ENCODE measurements at places on chromosomes 1 and 21.
A peak's percentile ranks its signal among the peaks of the same experiment; 100 is the strongest.

DNA sequence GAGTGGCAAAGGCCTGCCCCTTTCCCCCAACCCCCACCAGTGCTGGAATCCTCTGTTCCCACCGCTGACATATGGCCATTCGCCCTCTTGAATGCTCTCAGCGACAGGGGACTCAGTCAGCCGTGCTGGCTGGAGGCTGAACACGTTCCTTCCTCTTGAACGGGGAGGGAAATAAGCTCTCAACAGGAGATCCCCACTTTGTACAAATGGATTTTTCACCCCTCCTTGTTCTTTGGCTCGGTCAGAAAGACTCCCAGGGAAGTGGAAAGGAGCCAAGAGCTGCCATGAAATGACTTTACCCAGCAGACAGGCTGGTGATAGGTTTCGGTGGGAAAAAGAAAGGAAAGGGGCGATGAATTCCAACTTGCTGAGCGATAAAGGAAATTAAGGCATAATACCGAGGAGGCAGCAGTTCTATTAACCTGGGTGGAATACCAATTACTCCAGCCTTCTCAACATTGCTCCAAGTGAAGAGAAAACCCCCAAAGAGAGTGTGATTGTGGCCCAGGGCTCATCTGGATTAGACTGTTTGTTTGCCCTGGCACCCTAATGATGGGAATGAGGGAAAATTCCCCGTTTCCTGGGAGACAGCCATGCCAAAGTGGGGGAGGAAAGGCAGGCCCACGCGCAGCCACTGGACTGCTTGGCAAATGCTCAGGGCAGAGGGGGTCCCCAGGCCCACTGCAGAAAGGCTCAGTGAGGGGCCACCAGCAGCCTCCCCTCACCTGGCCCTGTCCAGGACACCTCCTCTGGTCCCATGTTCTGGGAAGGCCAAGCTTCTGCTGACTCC lies 23.9 kb downstream of the LRP8 start:
- peak; percentile 43 for DNase-seq

DNA sequence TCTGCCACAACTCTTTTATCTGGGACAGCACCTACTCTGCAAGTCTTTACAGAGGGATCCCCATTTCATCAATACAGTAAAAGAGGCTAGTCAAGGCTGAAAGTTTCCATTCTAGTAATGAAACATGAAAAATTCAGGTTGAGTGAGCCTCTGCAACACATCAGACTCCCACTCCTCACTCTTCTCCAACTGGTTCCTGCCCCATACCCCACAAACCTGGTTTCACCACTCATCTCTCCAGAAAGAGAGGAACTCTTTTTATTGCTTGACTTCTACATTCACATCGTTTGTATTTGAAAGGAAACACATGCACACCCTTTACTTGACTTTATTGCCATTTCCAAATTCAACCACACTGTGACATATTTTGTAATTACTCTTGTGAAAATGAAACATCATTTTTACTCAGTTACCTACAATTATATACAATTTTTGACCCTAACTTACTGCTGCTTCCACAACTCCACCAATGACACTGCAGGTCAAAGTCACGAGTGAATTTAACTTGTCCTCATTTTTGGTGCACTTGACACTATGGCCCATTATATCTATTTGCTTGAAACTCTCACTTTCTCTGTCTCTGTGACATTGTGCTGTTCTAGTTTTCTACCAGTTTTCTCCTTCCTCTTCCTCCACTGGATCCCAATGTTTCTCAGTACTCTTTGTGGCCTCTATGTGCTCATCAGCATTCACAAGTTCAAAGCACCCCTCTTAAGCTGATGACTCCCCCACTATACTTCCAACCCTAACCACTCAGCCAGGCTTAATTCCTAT lies 8.0 kb downstream of the STX6 start:
- no peak for DNase-seq

DNA sequence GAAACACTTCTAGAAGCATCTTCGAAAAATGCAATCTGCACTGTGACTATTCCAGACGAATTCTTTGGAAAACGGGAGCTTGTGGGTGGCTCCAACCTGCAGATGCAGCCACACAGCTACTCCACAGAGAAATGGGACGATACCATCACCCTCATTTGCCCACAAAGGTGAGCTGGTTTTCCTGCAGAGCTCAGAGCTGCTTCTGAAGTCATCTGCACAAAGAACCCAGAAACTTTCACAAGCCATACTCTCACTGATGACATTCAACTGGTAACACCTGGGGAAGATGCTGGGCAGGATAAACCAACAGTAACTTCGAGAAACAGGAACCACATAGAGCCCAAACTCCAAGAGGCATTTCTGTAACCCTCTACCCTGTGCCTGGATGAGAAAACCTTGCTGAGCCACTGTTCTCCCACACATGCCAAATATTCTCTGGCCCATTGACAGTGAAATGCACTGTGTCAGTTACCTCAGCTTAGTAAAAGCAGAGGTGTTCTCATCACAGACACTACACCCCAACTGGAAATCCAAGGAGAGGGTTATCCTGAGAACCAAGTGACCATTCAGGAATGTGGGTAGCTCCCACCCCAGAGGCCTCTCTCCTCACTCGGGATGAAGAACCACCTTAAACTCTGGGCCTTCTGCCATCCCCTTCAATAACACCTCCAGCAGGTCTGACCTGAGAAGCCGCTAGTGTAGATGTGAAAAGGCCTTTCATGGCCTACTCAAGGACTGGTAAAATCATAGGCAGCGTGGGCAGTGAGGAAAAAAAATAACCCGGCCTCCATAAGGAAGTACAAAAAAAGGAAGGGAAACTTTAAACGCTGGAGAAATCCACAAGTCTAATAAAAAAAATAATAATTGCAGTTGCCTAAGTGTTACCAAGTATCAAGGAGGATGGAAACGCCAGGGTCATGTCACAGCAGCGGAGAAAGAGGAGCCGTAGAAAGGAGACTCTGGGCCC lies 56.7 kb downstream of the HSF2BP start:
- no peak for DNase-seq

GRCh38 chr1:225613006-225613405 lies 39.9 kb downstream of the ENAH start:
- DNase-seq, result no peak

GRCh38 chr1:219171192-219171935 lies 2.3 kb upstream of the LYPLAL1 start:
- no peak for DNase-seq
